ENCODE measurements at places on chromosomes 3 and 15.
A peak's percentile ranks its signal among the peaks of the same experiment; 100 is the strongest.

DNA sequence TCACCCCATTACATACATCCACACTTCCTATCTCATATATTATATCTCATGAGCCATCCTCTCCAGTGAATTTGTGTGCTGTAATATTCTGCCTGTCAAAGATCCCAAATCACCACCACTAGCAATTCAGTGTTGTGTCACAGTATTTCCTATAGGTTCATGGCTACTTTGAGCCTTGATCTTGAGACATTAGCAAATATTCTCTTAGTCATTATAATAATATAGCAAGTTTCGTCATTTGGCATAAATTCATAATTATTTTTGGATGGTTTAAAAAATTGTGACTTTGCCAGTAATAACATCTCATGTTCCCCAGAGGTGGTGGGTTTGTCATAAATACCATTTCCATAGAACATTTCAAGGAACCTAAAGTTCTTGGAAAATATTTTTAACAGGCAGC is 47.7 kb downstream of the CMSS1 start:
- no peak for DNase-seq

GRCh38 chr3:10260211-10260701 is 12.0 kb downstream of the TATDN2 start:
- DNase-seq: no peak

DNA sequence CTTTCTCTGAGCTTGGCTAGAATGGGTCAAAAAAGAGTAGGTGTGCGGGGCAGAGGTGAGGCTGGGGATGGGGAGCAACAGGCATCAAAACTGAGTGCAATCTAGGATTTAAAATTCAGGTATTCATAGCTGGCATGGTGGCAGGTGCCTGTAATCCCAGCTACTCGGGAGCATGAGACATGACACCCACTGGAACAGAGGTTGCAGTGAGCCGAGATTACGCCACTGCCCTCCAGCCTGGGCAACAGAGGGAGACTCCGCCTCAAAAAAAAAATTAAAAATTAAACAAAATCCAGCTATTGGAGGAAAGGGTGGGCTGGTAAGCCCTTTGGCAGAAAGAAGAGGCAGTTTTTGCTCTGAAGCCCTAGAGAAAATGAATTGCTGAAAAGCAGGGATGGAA is 485.8 kb upstream of the PROK2 start:
- DNase-seq: no peak

DNA sequence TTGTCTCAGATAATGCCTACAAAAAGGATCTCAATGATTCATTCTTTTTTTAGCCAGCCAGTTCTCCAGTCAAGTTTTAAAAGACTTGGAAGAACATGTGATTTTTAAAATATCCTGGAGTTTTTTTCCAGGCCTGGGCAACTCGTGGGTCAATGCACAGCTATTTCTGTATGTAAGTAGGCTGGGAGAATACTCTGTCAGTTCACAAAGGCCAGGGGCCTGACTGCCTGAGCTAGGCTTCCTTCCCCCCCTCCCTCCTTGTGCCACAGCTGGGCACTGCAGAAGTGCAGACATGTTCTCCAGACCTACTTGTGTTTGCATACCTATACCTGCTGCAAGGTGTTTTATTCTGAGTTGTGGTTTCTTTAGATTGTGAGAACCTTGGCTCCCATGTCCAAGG is 43.7 kb downstream of the CTDSPL start:
- no peak for DNase-seq

GRCh38 chr3:197519801-197520211 is 36.0 kb downstream of the BDH1 start:
- no peak for DNase-seq

DNA sequence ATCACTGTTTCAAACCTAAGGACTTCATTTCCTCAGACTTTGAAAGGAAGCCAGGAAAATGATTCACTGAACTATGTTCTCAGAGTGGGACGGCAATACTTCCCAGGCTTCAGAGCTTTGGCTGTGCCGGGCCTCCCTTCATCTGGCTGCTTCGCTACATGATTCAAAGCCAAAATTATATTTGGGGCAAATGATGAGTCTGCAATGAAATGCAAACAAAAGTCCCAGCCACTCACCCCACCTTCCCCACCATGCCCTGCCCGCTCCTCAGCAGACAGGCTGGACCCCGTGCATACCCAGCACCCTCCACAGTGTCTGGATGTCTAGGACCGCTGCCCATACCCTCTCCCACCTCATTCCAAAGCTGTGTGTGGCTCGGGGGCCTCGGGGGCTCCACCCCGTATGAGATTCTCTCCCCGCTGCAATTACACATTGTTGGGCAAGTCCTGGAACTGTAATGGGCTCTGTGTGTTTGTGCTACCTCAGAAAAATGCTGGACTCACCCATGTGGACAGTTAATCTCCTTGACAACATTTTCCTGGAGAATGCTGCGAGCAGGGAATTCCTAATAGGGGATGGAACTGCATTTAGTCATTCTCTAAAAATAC is 32.2 kb downstream of the ATP10A start:
- no peak for DNase-seq

DNA sequence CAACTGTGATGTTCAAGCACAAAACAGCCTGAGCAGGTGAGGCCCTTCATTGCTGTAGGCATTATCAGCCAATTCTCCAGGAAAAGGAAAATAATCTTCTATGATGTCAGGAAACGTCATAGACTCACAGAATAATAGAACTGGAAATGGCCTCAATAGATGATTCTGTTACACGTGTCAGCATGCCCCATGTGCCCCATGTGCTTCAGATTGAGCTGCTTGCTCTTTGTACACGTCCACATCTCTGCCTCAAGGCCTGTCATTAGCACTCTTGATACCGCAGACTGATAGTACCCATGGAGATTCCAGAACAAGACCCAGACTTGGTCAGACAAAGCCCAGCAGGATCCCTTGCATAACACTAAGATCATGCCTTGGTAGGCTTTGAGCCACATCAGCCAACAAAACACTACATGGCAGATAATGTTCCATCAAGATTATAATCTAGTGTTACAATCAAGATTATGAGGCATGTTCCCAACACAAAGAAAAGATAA is 95.9 kb downstream of the MEIS2 start:
- no peak for DNase-seq

- peak; percentile 83 for DNase-seq
Observed at GRCh38 chr15:43800286-43801141, at the start of gene HYPK. TSS of gene HYPK (plus strand) at chr15:43800599. CDS start at chr15:43800623, 24 bp downstream.

- no peak for DNase-seq
Observed at GRCh38 chr3:12506201-12506709, 22.0 kb downstream of the TSEN2 start.

GRCh38 chr15:70018646-70019600 is 78.8 kb downstream of the TLE3 start:
- no peak for DNase-seq

DNA sequence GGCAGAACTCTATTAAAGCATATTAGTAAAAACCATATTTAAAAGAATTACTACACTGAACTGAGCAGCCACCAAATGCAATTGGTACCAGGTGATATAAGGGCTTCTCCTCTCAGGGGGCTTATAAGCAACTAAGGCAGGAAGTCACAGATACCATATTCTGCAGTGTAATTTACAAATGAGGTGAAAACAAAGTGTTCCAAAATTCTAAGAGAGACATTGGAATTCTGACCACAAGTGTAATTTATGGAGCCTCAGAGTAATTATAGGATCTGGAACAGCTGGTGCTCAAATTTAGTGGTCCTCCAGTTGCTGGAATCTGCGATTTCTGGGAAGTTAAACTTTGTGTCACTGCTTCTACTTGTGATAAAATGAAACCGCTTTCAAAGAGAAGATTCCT is 3.1 kb upstream of the NR1I2 start:
- DNase-seq: no peak

GRCh38 chr3:130671545-130672312 is 74.9 kb downstream of the PIK3R4 start:
- no peak for DNase-seq

DNA sequence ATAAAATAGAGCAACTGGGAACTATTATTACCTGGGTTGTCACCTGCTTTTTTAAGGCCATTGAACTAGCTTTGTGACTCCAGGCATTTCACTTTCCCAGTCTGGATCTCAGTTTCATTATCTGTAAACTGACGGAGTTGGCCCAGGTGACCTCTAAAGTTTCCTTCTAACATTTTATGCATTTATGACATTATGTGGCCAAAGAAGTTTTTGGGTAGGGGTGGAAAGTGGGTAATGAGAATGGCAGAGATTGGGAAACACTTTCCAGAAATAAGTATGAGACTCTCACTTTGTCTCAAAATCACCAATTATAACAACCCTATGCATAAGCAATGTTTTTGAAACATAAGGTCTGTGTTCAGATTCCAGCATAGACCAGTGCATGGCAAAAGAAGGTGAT is 99.1 kb upstream of the ARHGEF3 start:
- no peak for DNase-seq

GRCh38 chr3:35965908-35966307 is 326.6 kb downstream of the ARPP21 start:
- DNase-seq: no peak

GRCh38 chr3:12508291-12508700 is 24.0 kb downstream of the TSEN2 start:
- no peak for DNase-seq

DNA sequence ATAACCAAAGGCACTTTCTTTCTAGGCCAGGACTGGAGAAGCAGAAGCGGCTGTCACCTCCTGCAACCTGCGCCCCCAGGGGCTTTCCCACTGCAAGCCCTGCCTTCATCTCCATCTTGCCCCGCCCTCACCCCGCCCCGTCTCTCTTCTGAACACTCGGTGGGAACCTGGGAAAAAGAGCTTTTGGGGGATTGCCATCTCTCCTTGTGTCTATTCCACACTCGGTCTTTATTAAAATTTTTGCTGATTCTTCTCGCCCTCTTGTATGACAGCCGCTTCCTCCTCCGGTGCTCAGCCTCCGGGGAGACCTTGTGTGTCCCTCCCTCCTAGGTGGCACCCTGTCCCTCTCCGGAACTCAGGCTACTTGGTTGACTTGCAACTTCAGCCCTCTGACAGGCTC is 41.9 kb upstream of the SPESP1 start:
- DNase-seq: no peak

DNA sequence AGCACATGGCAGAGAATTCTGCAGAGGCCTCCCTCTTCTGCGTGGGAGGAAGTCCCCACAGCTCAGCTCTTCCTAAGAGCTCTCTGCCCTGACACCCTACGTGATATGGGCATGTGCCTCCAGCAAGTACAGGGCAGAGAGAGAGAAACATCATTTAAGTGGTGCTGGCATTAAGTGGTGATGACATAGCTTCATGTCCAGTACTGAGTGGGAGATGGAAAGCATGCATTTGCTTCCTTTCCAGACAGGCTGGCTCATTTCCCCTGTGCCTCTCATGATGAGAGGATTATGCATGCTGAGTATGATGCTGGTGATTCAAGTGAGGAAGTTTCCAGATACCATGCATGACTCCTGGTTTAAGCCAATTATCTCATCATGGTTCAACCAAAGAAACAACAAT is 26.9 kb downstream of the BFSP2 start:
- DNase-seq: no peak

DNA sequence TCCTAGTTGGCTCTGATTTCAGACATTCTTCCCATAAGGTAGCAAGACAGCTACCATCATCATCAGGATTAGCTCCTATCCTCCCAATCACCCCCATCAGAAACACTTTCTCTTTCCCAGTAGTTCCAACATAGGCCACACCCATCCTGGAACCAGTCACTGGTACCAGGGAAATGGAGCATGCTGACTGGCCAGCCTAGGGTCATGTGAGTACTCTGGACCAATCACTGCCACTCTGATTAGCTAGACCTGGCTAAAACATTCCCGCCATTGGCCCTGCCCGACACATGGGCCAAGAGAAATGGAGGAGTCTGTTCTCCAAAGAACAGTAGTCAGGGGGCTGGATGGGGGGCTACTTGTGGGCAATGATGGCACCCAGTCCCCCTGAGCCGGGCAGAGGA is 12.4 kb downstream of the EFCC1 start:
- DNase-seq: no peak

DNA sequence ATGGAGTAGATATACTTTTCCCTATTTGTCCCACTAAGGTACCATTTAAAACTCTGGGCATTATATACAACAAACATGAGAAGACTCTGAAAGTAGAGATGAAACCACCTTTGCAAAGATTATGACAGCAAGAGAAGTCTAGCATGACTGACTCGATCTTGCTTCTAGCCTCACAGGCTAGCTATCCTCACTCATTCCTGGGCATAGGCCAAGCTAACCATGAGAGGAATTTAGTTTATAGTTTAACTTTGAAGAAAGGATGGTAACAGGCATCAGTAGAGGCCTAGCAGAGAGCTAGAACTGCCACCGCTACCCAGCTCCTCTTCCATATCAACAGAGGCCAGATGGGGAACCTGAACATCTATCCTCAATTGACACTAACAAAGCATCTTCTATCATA is 63.5 kb upstream of the FSIP1 start:
- DNase-seq: no peak

- no peak for DNase-seq
Observed at GRCh38 chr3:16604887-16605602, at the start of gene DAZL. TSS of gene DAZL (minus strand) at chr3:16605423. CDS start at chr3:16605205, 218 bp downstream.

- no peak for DNase-seq
Observed at GRCh38 chr3:150887031-150887430, 18.2 kb downstream of the MINDY4B start.

DNA sequence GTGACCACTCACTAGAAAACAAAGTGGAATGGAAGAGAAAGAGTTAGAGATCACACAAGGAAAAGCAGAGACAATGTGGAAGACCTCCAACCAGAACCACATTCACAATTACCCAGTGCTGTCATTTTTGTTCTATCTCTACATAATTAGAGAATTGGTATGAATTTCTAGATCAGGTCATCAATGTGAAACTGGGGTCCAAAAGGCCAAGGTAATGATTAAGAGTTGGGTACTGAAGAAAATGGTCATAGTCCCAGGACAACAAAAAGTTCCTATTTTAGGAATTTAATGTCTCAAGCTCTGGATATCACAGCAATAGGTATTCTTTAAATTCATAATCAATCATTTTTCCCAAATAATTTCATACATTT is 84.7 kb upstream of the PPIB start:
- no peak for DNase-seq

DNA sequence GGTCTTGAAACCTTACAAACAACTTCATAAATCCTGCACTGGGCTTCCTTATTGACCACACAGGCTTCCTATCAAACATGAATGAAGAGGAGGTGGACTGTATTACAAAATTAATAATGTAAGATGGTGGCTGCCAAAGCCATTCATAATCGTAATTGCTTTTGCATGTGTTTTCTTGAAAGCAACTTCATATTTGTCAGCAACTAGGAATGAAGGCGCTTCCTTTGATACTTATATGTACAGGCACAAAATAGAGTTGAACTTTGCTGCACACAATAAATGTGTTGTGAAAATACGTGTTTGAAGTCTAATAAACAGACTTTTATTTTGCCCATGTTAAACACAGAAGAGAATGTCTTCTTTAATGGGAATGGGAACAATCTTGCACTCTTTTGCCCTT is 72.1 kb upstream of the OXTR start:
- no peak for DNase-seq

GRCh38 chr15:38624244-38625205 is 59.9 kb upstream of the RASGRP1 start:
- DNase-seq: no peak

DNA sequence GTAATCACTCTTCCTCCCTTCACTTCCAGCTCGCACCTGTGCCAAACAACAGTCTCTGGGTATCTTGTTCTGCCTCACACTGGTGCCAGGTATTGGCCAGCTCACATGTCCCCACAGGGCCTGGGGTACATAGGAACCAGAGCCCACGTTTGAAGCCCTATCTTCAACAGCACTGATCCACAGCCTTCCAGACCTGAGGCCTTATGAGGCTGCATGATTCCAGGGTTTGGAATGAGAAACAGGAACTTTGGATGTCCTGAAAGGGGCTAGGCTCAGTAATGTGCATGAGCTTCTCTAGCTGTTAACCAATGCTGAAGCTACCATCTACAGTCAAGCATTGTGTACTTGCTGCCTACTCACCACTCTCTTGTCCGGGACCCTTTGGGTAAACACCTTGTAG is 92.4 kb downstream of the GPR156 start:
- no peak for DNase-seq

GRCh38 chr3:176964661-176965060 is 232.6 kb downstream of the TBL1XR1 start:
- DNase-seq: no peak

Data from stimulated activated CD4-positive, alpha-beta T cell treated with anti-CD3 and anti-CD28 coated beads, Interleukin-1b, Interleukin-23, amount 100 ng/mL, for 1 hour (primary cell).